ENCODE measurements at places on chromosomes 12 and 14. TPM values are rescaled to one million over a fixed set of nuclear protein-coding genes. Genes with fewer than 3 reads are reported as not detected.

Gene SPIC
- total RNA-seq = not detected

Gene LRRC43
- total RNA-seq = 2.5 TPM

Gene B4GALNT1
- 0.14 TPM for total RNA-seq

Gene SLCO1C1
- not detected for total RNA-seq

Gene DPPA3
- total RNA-seq = not detected

Gene KSR2
- 0.29 TPM for total RNA-seq

Gene KRT83
- not detected for total RNA-seq

Gene MLF2
- total RNA-seq = 294 TPM

Gene CSAD
- 1.6 TPM for total RNA-seq

Gene ELK3
- total RNA-seq = 46.3 TPM

Gene CLEC2A
- not detected for total RNA-seq

Gene PAPLN
- total RNA-seq = 5.9 TPM

Gene PTPRR
- total RNA-seq = 0.46 TPM

Measured in epithelial cell of proximal tubule (primary cell).